ENCODE measurements at places on chromosomes 5 and 9. TPM values are rescaled to one million over a fixed set of nuclear protein-coding genes. Genes with fewer than 3 reads are reported as not detected.

- DNase-seq, result no peak
These were observed 11.0 kb downstream of the UBAC1 start for GRCh38 chr9:135950135-135950682.

The SARDH gene
- 1.5 TPM for polyA plus RNA-seq

DNA sequence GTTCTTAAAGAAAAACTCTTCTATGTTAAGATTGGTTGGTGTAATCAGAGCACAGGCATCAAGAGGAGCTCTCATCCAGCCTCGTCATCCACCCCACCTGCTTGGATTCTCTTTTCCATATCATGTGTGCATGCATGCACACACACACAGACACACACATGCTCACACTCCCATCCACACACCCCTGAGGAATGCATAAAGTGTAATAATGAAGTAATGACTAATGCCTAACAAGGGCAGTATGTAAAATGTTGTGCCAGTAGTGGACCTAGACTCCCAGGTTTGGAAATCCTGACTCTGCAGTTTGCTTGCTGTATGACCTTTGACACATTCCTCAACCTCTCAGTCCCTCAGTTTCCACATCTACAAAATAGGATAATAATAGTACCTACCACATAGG is 280.0 kb upstream of the ANKRD55 start:
- no peak for DNase-seq

DNA sequence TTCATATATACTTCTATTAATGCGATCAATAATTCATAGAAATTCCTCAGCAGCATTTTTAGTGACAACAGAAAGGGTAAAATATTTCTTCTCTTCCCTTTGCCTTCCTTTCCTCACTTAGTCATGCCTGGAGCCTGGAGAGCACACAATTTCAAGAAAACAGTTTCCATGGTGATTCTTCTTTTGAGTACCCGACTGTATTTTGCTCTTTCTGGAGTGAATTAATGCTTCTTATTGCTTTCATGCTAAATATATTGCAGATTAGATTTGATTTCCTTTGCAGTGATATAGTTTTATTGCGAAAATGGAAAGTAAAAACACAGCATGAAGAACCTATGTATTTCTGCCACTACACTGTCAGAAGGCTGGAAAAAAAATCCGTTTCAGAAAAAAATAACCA is 153.5 kb downstream of the PPP2R2B start:
- no peak for DNase-seq

- no peak for DNase-seq
These were observed 293.2 kb downstream of the ARHGAP26 start for GRCh38 chr5:143063175-143063970.

- DNase-seq, result no peak
These were observed 427 bp downstream of the SERINC5 start for GRCh38 chr5:80255431-80255810.

- DNase-seq, result no peak
These were observed 36.8 kb downstream of the PTGES start for GRCh38 chr9:129716091-129716490.

GRCh38 chr9:86464242-86464641 is 110.0 kb upstream of the TUT7 start:
- no peak for DNase-seq

The CCL27 gene
- 0.32 TPM for polyA plus RNA-seq

The FBLL1 gene
- polyA plus RNA-seq, result 0.92 TPM

- DNase-seq, result no peak
These were observed at the start of gene COL15A1 for GRCh38 chr9:98943682-98944056. TSS of gene COL15A1 (plus strand) at chr9:98943907. CDS start at chr9:98944062, 155 bp downstream.

GRCh38 chr9:73515216-73515615 is 363.6 kb downstream of the ANXA1 start:
- no peak for DNase-seq

GRCh38 chr5:136330353-136331038 is 34.8 kb downstream of the TRPC7 start:
- DNase-seq, result no peak

DNA sequence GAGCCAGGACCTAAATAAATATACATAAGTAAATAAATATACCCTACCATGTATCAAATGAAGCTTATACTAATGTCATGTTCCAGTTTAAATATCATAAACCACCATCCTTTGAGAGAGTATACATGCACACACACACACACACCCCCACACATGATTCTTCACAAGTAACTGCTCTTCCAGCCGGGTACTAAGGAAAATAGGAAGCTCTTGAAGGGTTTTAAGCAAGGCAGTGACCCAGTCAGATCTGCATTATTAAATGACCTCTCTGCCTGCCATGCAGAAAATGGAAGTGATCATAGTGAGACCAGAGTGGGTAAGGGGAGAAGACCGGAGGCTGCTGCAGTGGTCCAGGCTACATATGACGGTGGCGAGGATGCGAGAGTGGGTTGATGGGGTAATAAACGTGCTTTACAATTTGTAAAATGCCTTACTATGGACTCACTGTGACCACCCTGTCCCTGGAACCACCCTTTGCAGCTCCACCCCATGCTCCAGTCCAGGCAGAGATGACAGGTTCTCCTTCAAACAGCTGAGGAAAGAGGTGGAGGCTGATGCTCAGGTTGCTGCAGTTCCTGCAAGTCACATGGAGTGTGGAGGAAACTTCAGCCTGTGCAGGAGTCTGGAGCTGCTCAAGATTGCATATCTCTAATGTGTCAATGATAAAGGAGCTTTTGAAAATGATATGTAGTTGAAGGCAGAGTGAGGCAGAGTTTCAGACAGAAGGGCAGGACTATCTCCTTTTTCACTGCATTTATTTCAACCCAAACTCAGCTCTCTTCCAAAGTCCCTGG is 38.8 kb upstream of the NDFIP1 start:
- DNase-seq, result no peak

GRCh38 chr5:62794456-62794855 is 215.8 kb downstream of the LRRC70 start:
- no peak for DNase-seq

- no peak for DNase-seq
These were observed 887 bp downstream of the PTPDC1 start for GRCh38 chr9:94085062-94085639.

DNA sequence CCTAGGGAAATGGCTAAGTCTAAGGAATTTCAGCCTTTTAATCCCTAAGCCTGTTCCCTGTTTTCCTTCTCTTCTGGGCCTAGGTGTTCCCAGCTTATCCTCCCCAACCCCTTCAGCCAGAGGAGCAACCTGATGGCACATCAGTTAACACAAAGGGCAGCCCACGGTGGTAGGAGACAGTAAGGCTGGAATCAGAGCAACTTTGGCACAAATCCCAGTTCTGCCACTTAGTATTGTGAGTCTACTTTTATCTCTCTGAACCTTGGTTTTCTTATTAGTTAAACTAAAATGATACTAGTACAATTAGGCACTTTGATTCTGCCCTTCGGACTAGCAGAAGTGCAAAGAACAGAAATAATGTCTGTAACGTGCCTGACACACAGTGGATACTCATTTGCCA is 246.8 kb downstream of the SAXO1 start:
- DNase-seq, result no peak

DNA sequence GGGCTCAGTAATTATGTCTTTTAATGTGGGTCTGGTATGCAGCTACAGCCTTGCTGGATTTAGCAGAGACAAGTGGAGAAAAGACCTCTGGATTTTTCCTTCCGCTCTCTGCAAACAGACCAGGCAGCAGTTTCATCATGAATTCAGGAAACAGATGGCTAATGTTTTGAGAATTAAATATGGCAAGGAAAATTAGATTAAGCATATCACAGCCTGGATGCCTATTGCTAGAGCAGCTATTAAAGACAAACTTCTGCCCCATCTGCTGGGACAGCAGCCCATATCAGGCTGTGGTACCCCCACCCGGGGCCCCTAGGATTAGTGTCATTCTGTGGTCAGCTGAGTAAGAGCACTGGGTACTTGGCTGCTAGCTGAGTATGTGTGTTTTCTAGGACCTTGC is 6.2 kb downstream of the SKP2 start:
- no peak for DNase-seq

DNA sequence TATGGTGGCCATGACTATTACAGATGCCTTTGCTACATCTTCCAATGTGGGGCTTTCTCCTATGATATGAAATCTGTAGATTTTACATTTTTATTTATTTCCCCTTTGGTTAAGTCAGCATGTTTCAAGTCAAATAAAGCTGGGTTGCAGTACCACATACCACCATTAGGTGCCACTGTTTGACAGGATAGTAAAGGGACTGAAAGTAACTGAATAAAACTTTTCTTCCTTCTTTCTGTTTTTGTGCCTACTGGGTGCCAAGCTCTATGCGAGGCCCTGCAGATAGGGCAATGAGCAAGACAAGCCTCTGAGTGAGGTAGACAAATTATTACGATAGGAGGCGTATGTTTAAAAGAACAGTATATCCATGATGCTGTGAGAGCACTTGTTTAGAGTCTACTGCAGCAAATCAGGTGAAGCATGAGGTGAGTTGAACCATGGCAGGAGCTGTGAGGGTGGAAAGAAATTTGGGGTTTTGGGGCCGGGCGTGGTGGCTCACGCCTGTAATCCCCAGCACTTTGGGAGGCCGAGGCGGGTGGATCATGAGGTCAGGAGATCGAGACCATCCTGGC is 64.8 kb downstream of the GDNF start:
- DNase-seq, result no peak

- DNase-seq, result no peak
These were observed 148.3 kb upstream of the IER5L start for GRCh38 chr9:129326061-129327005.

GRCh38 chr9:18499062-18499461 is 25.1 kb downstream of the ADAMTSL1 start:
- DNase-seq, result no peak

All from urinary bladder (tissue), 4 donors.